ENCODE measurements at places on chromosomes 13 and 19.

- DNase-seq, result peak; percentile 97
Measured at GRCh38 chr19:16118489-16119033, 6.9 kb downstream of the RAB8A start.

- DNase-seq, result no peak
Measured at GRCh38 chr19:5207806-5208205, 132.8 kb downstream of the PTPRS start.

- no peak for DNase-seq
Measured at GRCh38 chr13:44872751-44873150, 116.5 kb downstream of the NUFIP1 start.

- DNase-seq, result no peak
Measured at GRCh38 chr13:86193281-86193680, 394.1 kb upstream of the SLITRK6 start.

- DNase-seq, result peak; percentile 30
Measured at GRCh38 chr19:2332341-2333026, 4.0 kb downstream of the SPPL2B start.

DNA sequence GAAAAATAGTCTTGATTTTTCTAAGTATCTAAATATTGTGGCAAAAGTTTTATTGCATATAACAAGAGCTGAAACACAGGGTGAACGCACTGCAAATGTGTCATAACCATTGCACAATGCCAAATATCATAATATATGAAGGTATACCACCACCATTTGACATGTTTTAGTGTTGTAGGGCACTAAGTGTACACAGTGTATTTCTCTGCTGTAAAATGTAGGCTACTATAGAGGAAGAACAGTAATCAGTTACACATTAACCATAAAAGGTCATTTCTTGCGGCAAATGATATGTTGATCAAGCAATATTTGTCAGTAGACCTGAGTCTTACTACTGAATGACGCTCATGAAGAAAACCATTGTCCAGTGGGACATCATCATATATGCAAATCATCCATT lies 18.3 kb upstream of the KLF5 start:
- no peak for DNase-seq

DNA sequence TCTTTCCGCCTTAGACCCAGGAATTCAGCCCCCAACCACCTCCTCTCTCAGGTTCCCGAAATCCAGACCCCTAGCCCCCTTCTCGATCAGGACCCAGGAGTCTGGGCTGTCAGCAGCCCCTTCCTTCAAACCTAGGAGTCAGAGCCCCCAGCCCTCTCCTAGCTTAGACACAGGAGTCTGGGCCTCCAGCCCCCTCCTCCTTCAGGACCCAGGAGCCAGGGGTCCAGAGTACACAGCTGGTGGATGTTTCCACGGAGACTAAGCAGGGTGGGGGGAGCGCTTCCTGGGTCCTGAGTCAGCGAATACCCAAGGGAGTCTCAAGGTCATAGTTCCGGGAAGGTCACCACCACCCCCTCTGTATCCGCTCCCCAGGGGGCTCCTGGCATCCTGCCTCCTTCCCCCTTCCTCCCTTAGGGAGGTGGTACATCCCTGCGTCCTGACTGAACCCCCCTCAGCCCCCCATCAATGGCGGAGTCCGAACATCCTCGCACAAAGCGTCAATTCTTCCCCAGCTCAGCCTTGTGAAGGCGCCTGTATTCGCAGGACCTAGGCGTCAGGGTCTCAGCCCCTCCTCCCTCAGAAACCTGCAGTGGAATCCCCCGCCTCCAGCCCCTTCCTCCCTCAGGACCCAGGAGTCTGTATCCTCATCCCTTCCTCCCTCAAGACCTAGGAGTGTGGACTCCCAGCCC lies 4.6 kb downstream of the CADM4 start:
- DNase-seq, result no peak

DNA sequence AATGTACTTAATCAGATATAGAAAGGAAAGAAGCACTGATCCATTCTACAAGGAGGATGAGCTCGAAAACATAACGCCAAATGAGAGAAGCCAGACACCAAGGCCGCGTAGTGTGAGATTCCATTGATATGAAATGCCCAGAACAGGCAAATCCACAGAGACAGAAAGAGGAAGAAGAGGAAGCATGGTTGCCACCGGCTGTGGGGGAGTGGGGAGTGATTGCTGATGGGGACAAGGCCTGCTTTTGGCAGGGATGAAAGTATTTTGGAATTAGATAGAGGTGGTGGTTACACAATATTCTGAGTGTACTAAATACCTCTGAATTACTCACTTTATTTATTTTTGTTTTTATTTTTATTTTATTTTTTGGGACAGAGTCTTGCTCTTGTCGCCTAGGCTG lies 50.2 kb upstream of the KLF2 start:
- DNase-seq, result no peak

- DNase-seq, result no peak
Measured at GRCh38 chr13:40819797-40820315, 30.4 kb downstream of the SLC25A15 start.

DNA sequence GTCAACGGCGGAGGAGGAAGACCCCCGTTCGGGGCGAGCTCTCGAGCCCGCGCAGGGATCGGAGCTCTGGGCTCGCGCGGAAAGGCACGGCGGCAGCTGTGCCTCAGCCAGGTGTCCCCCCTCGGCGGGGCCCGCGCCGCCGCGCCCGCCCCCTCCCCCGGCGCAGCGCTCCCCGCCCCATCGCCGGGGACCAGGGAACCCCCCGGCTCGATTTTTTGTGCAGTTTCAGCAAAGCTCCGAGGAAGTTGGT lies 110.0 kb downstream of the KCNRG start:
- DNase-seq, result no peak

- no peak for DNase-seq
Measured at GRCh38 chr13:20033486-20033885, 75.0 kb downstream of the ZMYM2 start.

DNA sequence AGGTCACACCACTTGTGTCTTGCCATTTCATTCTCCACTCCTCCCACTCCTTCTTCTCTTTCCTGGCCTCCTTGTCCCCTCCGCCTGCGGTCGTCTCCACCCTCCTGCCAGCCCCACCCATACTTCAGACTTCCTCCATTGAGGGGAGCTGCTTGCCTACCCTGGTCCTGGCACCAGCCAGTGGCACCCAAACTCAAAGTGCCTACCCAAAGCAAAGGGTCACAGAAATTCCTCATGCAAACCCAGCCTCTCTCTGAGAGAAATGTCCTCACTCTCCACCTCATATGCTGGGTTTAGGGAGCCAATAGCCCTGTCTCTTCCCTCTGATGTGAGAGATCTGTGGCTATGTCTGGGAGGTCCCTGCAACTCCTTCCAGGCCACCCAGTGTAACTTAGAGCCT lies 109.6 kb downstream of the TEX26 start:
- no peak for DNase-seq

DNA sequence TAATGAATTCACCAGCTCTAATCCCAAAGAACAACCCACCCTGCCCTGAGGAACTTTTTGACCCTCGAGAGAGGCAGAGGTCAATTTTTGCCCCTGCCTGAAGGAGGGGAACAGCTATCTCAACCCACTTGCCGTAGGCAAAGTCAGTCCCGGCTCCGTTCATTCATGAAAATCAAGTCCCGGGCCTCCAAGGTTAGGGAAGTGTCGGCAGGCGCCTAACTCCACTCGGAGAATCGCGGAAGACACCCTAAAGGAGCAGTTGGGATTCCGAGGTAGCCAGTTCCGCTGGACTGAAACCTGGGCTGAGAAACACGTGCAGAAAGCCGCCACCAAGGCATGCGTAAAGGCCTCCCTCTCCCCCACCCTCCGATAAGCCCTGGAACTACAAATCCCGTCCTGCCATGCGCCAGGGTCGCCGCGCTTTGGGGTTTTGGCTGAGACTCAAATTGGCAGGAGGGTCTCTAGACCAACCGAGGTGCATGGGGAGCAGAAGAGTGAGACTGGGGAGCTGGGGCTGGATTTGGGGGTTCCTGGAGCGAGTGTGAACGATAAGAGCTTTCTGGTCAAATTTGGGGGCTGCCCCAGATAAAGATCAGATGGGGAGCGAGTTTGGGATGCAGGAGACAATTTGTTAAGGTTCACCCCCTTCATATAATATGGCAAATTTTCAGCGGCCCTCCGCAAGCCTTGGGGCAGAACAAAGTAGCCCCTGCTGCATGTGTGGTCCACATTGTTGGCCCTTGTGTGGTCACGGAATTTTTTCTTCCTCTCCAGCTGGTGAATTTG lies at the start of gene TNPO2:
Gene TNPO2, minus strand, starts transcription at position 292 of the 786 bp plus-strand sequence. CDS start 2,955 bp downstream, outside the sequence.
- no peak for DNase-seq

DNA sequence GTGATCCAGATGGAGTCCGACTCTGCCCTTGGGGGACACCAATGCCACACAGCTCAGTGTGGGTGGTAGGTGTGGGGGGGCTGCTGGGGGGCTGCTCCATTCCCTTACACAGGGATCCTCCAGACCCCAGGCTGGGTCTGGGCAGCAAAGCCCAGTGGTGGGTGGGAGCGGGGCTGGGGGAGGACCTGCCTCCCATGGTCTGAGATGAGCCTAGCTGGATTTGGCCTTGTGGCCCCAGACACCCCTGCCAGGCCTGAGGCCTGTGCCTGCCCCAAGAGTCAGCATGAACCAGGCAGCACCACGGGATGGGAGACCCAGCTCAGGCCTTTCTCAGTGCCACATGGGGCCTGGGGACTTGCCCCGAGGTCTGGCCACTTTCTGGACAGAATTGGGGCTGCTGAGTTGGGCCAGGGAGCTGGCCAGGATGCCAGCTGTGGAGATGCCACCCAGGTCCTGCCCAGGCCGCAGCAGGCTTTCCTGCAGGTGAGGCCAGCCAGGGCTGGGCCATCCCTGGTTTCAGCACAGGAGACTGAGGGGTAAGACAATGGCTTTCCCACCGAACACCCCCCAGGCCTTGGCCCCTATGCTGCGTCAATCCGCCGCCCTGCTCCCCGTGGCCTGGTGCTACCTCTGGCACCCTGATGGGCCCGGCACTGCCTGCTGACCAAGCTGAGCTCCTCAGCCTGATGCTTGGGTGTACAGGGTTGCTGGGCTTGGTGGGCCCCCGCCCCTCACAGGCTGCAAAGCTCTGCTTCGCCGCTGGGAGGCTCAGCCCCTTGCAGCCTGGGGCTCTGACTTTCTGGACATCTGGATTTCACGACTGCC lies 24.2 kb downstream of the CEBPG start:
- no peak for DNase-seq

GRCh38 chr13:36275190-36276002 lies 22.2 kb downstream of the CCDC169 start:
- DNase-seq, result no peak

DNA sequence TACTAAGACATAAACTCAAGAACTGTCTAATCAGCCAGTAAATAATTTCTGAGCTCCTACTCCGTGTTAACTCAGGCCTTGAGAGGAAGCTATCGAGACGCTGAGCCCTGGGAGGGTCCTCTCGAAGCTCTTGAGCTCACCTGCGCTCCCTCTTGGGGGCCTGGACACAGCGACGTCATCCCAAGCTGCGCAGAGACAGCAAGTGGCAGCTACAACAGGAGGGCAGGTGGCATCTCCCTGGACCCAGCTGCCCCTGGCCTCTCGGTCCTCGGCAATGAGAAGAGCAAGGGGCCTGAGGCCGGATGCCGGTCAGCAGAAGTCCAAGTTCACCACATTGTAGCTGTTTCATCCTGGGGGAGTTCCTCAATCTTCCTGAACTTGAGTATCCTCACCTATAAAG lies 30.5 kb upstream of the TUBGCP3 start:
- DNase-seq, result no peak

- DNase-seq, result no peak
Measured at GRCh38 chr19:30669329-30670010, 297.3 kb downstream of the ZNF536 start.

DNA sequence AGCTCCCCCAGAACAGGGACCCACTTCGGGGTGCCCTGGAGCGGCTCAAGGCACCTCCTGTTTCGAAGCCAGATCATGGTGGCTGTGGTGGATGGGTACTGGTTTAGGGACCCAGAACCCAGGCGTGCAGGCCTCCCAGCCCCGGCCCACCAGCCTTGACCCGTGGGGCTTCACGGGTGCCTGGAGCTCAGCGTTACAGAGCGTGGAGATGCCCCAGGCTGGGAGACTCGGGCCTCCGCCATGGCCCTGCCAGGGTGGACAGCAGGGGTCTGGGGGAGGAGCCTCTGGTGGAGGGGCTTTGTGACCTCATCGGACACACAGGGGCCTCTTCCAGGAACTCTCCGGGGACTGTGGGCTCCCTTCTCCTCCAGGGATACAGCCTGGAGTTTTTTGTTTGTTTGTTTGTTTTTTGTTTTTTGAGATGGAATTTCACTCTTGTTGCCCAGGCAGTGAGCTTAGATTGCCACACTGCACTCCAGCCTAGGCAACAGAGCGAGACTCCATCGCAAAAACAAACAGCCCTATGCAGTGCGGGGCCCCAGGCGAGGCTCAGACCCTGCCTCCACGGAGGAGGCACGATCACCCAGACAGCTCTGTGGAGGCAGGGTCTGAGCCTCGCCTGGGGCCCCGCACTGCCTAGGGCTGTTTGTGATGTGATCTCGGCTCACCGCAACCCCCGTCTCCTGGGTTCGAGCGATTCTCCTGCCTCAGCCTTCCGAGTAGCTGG lies at the start of gene GARIN5B:
Gene GARIN5B, minus strand, starts transcription at position 271 of the 727 bp plus-strand sequence. Its CDS starts 194 bp downstream, at position 77.
- DNase-seq, result no peak

GRCh38 chr19:47786566-47786965 lies 8.1 kb downstream of the SELENOW start:
- DNase-seq, result no peak

- DNase-seq, result no peak
Measured at GRCh38 chr13:37646531-37646930, 48.0 kb upstream of the POSTN start.

GRCh38 chr13:43077461-43077860 lies 54.1 kb downstream of the DNAJC15 start:
- DNase-seq, result no peak

DNA sequence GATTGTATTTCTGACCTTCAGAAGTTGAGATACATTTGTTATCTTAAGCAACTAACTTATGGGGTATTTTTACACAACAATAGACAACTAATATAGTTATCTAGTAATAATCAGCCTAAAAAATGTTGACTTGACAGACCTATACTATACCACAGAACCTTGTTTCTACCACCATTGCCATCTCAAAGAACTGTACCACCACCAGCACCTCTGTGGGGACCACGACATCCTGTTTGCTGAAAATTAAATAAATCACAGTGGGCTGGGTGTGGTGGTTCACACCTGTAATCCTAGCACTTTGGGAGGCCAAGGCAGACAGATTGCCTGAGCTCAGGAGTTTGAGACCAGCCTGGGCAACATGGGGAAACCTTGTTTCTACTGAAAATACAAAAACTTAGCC lies 24.0 kb downstream of the TSKS start:
- DNase-seq, result no peak

GRCh38 chr13:95494082-95494681 lies 58.3 kb upstream of the CLDN10 start:
- DNase-seq, result no peak

GRCh38 chr19:19445911-19446361 lies 40.5 kb downstream of the GATAD2A start:
- DNase-seq, result no peak

GRCh38 chr13:100872761-100873160 lies 198.2 kb upstream of the TMTC4 start:
- no peak for DNase-seq

GRCh38 chr19:58217069-58217481 lies 11.6 kb upstream of the ZNF544 start:
- DNase-seq, result no peak

GRCh38 chr13:77537289-77537919 lies 1.9 kb downstream of the SCEL start:
- no peak for DNase-seq

- no peak for DNase-seq
Measured at GRCh38 chr13:111122056-111122455, 6.9 kb downstream of the ARHGEF7 start.

- DNase-seq, result no peak
Measured at GRCh38 chr19:33252971-33253370, 27.3 kb upstream of the SLC7A10 start.

- DNase-seq, result no peak
Measured at GRCh38 chr19:17780781-17781180, 14.2 kb upstream of the B3GNT3 start.

Data from GM12864 (cell line).